ENCODE measurements at places on chromosomes 6 and 20. TPM values are rescaled to one million over a fixed set of nuclear protein-coding genes. Genes with fewer than 3 reads are reported as not detected.

- no peaks in the 10 kb centered on the region for H3K27me3 ChIP-seq
- DNase-seq, result no peak
- H3K4me1 ChIP-seq, result no peaks in the 10 kb centered on the region
- no peak overlapping the region for H3K4me3 ChIP-seq
- H3K27ac ChIP-seq, result no peak overlapping the region
- H3K36me3 ChIP-seq, result no peaks in the 10 kb centered on the region
These were observed 181.6 kb upstream of the RNF217 start for GRCh38 chr6:124780623-124781022.

DNA sequence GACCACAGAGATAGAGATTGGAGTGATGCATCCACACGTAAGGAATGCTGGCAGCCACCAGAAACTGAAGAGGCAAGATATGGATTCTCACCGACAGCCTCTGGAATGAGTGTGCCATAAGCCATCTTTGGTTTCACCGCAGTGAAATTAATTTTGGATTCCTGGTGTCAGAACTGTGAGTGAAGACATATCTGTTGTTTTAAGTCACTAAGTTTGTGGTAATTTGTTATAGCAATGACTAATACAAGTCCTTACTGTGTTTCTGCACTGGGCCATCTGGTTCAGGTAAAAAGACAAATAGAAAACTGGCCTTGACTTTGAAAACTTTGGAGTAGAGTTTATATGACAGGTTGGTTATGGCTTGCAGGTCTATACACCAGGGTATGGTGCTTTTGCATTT is 261.9 kb downstream of the PHF3 start:
- no peak for DNase-seq
- H3K4me1 ChIP-seq, result no peaks in the 10 kb centered on the region
- no peaks in the 10 kb centered on the region for H3K27me3 ChIP-seq
- no peaks in the 10 kb centered on the region for H3K36me3 ChIP-seq
- no peak overlapping the region for H3K4me3 ChIP-seq

DNA sequence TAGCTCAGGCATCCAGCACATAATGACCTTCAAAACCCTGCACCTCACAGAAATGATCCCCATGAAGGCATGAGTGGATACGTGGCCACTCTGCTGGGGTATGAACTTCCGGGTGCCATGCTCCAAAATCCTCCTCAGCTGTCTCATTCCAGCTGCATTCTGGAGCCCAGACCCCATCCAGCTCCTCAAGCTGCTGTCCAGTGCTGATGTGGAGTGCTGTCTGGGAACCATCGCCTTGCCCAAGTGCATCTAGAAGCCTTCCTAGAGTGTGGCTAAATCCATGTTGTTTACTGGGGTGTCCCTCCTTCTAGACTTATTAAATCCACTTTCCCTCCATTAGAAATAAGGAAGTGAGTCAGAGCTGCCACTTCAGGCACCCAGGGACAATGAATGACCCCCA is 130.8 kb upstream of the PTPRT start:
- H3K27ac ChIP-seq, result no peak overlapping the region
- no peak overlapping the region for H3K4me3 ChIP-seq

GRCh38 chr6:40336940-40337760 is 250.0 kb downstream of the LRFN2 start:
- H3K4me3 ChIP-seq, result no peak overlapping the region
- H3K27ac ChIP-seq, result no peak overlapping the region
- no peaks in the 10 kb centered on the region for H3K27me3 ChIP-seq
- no peak for DNase-seq
- no peaks in the 10 kb centered on the region for H3K36me3 ChIP-seq

DNA sequence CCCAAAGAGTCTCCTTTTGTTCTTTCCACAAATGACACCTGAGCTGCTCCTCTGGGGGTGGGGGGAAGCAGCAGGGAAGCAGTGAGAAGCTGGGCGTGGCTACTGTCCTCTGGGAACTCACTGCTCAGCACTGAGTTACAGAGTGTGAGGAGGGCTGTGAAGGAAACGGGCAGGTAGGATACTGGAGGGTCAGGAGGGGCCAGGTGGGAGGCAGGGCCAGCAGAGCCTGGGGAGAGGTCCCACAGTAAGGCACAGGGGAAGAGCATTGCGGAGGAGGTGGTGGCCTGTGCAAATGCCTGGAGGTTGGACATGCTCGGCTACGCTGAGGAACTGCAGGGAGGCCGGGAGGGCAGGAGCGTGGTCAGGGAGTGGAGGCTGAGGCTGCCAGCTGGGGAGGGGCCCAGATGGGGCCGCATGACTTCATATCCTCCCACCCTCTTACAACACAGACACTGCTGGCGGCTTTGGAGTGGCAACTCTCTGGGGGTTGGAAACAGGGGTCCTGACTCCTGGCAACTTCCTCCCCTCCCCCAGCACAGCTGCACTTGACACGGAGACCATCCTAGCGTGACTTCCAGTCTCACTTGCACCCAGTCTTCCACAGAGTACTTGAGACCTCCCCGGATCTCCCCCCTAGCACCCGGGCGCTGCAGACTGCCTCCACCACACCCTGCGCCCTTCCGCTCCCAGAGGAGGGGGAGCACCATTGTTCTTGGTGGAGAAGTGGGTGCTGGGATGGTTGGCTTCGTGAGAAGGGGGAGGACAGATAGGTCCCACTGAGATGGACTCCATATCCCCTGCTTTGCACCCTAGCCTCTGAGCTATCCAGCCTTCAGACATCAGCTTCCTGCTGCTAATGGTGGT is 34.2 kb downstream of the RBM38 start:
- no peaks in the 10 kb centered on the region for H3K36me3 ChIP-seq
- no peaks in the 10 kb centered on the region for H3K4me1 ChIP-seq
- no peak overlapping the region for H3K27ac ChIP-seq
- H3K27me3 ChIP-seq, result no peaks in the 10 kb centered on the region

The ZNF133 gene
- 17.5 TPM for total RNA-seq

DNA sequence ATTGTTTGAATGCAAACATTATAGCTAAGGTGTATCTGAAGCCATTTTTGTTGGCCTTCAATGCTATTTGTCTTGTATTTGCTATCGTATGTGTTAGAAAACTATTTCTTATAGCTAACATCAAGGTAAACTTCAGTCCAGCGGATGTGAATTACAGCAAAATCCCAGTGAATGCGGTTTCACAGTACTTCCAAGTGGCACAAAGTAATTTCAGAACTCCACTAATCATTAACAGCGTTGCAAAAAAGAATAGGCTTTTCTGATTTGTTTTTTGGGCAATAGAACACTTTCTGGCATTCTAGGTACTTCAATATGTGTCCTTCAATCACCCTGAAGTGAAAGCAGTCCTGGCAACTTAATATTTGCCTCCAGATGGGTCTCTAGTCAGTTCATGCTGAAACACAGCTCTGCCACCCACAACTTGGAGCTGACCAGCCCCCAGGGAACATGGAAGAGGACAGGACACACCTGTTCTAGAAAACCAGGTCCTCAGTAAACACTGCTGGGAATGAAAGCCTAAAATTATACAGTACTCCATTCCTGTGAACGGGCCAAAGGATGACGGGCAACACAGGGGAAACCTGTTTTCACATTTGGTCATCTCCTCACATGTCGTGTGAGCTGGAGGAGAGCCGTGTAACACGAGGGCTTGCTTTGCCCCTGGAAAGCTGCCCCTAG is 9.7 kb upstream of the MRPS10 start:
- H3K27ac ChIP-seq, result no peak overlapping the region
- H3K27me3 ChIP-seq, result no peaks in the 10 kb centered on the region
- no peaks in the 10 kb centered on the region for H3K4me1 ChIP-seq
- no peak overlapping the region for H3K4me3 ChIP-seq

GRCh38 chr6:68427630-68428029 is 207.5 kb upstream of the ADGRB3 start:
- no peaks in the 10 kb centered on the region for H3K27me3 ChIP-seq
- no peak overlapping the region for H3K4me3 ChIP-seq
- no peak overlapping the region for H3K27ac ChIP-seq
- DNase-seq, result no peak
- no peaks in the 10 kb centered on the region for H3K4me1 ChIP-seq

DNA sequence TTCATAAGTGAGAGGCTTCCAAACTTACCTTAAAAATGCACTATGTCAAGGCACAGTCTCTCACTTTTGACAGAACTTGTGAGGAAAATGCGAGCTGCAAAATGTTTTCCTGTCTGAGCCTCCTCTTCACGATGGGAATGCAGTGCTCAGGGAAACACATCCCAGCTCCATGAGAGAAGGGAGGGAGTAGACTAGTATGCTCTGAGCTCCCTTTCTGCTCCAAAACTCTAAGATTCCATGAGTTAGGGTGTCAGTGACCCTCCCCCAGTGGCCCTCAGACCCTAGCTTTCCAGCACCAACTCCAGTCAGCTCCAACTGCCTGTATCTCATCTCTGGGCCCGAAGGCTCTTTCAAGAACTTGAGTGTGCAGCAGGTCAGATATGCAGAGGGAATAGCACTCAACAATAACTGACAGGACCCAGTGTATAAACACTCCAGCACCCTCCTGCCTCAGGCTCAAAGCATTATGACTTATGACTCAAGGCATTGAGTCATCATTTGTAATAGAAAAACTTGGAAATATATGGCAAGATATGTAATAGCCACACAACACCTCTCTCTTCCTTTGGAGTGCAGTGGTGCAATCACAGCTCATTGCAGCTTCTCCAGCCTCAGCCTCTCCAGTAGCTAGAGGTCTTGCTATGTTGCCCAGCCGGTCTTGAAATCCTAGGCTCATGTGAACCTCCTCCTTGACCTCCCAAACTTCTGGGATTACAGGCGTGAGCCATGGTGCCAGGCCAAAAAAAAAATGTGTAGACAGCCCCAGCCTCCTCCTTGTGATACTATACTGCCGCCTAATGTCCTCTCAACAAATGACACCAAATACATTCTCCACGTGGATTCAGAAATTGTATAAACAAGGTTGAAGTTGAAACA is 16.7 kb upstream of the ENTPD6 start:
- no peaks in the 10 kb centered on the region for H3K27me3 ChIP-seq
- H3K4me1 ChIP-seq, result no peaks in the 10 kb centered on the region
- DNase-seq, result peak; percentile 41
- H3K4me3 ChIP-seq, result no peak overlapping the region

DNA sequence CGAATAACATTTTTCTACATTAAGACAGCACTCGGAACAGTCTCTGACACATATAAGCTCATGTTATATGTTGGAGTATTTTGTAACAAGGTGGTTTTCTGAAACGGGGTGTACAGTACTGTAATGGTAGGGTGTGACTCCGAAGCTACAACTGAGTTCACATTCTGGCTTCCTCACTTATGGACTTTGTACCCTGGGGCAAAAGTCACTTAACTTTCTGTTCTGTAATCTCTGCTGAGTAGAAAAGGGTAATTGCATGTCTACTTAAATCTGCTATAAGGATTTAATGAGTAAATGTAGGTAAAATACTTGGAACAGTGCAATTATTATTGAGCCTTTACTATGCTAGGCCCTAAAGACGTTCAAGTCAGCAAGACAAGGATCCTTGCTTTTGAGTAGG is 4.7 kb upstream of the LTV1 start:
- no peaks in the 10 kb centered on the region for H3K36me3 ChIP-seq
- H3K4me3 ChIP-seq, result no peak overlapping the region
- H3K27me3 ChIP-seq, result no peaks in the 10 kb centered on the region
- H3K4me1 ChIP-seq, result no peaks in the 10 kb centered on the region

The SLC2A10 gene
- 32.3 TPM for total RNA-seq

DNA sequence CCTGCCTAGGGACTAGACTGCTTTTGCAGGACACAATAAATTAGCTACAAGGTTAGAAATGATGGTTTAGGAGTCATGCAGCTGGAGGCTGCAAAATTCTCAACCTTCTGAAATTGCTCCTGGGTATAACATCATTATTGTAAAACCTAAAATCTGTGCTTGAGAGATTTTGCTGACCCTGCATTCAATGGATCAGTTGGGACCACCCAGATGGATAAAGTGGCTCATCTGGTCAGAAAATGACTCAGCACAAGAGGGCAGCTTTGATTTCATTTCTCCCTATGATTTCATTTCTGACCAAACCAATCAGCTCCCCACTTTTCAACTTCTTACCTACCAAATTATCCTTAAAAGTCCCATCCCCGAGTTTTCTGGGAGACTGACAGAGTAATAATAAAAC is 367.3 kb upstream of the AGPAT4 start:
- no peak overlapping the region for H3K27ac ChIP-seq
- no peak for DNase-seq
- no peaks in the 10 kb centered on the region for H3K36me3 ChIP-seq
- no peaks in the 10 kb centered on the region for H3K4me1 ChIP-seq
- H3K27me3 ChIP-seq, result no peaks in the 10 kb centered on the region
